ENCODE measurements at places on chromosomes 5 and 9. TPM values are rescaled to one million over a fixed set of nuclear protein-coding genes. Genes with fewer than 3 reads are reported as not detected.

GRCh38 chr5:113293068-113293974 lies 141.5 kb downstream of the TSSK1B start:
- peaks cover 14% of the 10 kb centered on the region for H3K4me1 ChIP-seq
- no peak for DNase-seq
- H3K4me3 ChIP-seq = peak overlapping the region; percentile 89
- H3K27ac ChIP-seq = peak overlapping the region; percentile 79
- peaks cover 19% of the 10 kb centered on the region for H3K27me3 ChIP-seq

GRCh38 chr5:146877178-146877681 lies 1.3 kb downstream of the PPP2R2B start:
- peaks cover 11% of the 10 kb centered on the region for H3K4me1 ChIP-seq
- peak overlapping the region; percentile 76 for H3K4me3 ChIP-seq
- no peaks in the 10 kb centered on the region for H3K36me3 ChIP-seq
- peaks cover 21% of the 10 kb centered on the region for H3K27me3 ChIP-seq

- no peak for DNase-seq
- H3K27ac ChIP-seq = peak overlapping the region; percentile 82
- H3K36me3 ChIP-seq = peaks cover 2% of the 10 kb centered on the region
- peaks cover 51% of the 10 kb centered on the region for H3K4me1 ChIP-seq
- no peaks in the 10 kb centered on the region for H3K27me3 ChIP-seq
These were observed 455.3 kb upstream of the PTGER4 start for GRCh38 chr5:40224421-40224820.

- H3K27me3 ChIP-seq = no peaks in the 10 kb centered on the region
- no peaks in the 10 kb centered on the region for H3K36me3 ChIP-seq
- no peak for DNase-seq
- no peak overlapping the region for H3K4me3 ChIP-seq
- no peak overlapping the region for H3K27ac ChIP-seq
These were observed 4.1 kb downstream of the PCSK5 start for GRCh38 chr9:75894566-75894965.

The PPP6C gene
- 44.8 TPM for total RNA-seq

- peaks cover 53% of the 10 kb centered on the region for H3K36me3 ChIP-seq
- H3K4me1 ChIP-seq = peaks cover 58% of the 10 kb centered on the region
- H3K4me3 ChIP-seq = no peak overlapping the region
- DNase-seq = no peak
These were observed 46.1 kb downstream of the DCP2 start for GRCh38 chr5:113022661-113023060.

DNA sequence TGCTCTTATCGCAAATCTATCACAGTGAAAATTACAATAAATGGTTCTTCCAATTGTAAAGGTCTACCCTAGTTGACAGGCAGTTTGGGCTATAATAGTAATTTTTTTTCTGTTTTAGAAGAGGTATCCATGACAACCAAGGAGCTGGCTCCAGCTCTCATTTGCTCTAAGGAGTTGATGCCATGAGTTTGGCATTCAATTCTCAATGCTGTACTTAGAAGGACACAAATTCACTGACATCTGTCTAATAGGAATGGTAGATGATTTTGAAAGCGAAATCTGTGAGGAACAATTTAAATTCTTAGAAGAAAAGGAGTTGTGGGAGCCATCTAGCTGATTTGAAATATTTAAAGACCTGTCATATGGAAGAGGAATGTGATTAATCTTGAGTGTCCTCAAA lies 203.6 kb upstream of the DAB2 start:
- H3K4me3 ChIP-seq = no peak overlapping the region
- DNase-seq = no peak
- H3K36me3 ChIP-seq = no peaks in the 10 kb centered on the region
- H3K4me1 ChIP-seq = no peaks in the 10 kb centered on the region
- H3K27ac ChIP-seq = no peak overlapping the region

DNA sequence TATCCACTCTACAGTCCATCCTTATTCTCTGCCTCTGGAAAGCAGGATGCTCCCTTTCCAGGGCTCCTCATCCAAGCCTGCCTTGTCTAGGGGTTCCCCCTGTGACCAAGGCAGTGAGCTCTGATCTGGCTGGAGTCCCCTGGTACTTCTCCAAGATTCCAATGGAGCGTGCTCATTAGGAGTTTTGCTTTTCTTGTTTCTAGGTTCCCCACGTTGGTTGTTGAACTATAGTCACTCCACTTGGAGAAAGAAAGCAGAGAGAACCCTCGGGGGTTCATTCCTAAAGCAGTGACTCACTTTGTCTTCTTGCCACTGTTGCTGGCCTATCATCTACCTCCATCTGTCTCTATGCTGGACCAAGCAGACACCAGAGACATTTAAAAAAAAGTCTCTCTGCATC lies 192.6 kb downstream of the TLE4 start:
- H3K36me3 ChIP-seq = no peaks in the 10 kb centered on the region
- no peaks in the 10 kb centered on the region for H3K27me3 ChIP-seq
- H3K4me1 ChIP-seq = peaks cover 4% of the 10 kb centered on the region
- no peak overlapping the region for H3K27ac ChIP-seq

DNA sequence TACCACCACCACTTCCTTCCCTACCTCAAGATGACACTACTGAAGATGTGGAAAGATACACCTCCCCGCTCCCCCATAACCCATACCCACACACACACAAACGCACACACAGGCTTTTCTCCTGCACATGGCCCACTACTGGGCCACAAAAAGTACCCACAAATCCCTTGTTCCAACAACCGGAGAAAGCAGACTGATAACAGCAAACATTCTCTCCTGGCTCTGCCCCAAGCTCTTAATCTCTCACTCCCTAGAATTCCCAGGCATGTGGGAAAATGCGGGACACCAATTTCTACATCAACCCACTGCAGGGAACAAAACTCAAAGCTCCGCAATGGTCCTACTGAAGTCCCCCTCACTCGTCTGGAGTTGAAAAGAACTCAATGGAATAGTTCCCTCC lies 611.0 kb upstream of the KLF4 start:
- no peaks in the 10 kb centered on the region for H3K36me3 ChIP-seq
- no peak for DNase-seq
- no peaks in the 10 kb centered on the region for H3K4me1 ChIP-seq
- no peak overlapping the region for H3K27ac ChIP-seq

GRCh38 chr9:115038178-115038577 lies 79.8 kb downstream of the TNC start:
- H3K27ac ChIP-seq = no peak overlapping the region
- no peaks in the 10 kb centered on the region for H3K36me3 ChIP-seq
- no peak overlapping the region for H3K4me3 ChIP-seq
- DNase-seq = no peak
- H3K4me1 ChIP-seq = peaks cover 46% of the 10 kb centered on the region
- H3K27me3 ChIP-seq = peaks cover 6% of the 10 kb centered on the region

The ACTL7B gene
- total RNA-seq = not detected

- no peaks in the 10 kb centered on the region for H3K36me3 ChIP-seq
- H3K4me1 ChIP-seq = peaks cover 19% of the 10 kb centered on the region
- no peak overlapping the region for H3K27ac ChIP-seq
- DNase-seq = no peak
These were observed 2.4 kb downstream of the CKMT2 start for GRCh38 chr5:81235287-81236072.

DNA sequence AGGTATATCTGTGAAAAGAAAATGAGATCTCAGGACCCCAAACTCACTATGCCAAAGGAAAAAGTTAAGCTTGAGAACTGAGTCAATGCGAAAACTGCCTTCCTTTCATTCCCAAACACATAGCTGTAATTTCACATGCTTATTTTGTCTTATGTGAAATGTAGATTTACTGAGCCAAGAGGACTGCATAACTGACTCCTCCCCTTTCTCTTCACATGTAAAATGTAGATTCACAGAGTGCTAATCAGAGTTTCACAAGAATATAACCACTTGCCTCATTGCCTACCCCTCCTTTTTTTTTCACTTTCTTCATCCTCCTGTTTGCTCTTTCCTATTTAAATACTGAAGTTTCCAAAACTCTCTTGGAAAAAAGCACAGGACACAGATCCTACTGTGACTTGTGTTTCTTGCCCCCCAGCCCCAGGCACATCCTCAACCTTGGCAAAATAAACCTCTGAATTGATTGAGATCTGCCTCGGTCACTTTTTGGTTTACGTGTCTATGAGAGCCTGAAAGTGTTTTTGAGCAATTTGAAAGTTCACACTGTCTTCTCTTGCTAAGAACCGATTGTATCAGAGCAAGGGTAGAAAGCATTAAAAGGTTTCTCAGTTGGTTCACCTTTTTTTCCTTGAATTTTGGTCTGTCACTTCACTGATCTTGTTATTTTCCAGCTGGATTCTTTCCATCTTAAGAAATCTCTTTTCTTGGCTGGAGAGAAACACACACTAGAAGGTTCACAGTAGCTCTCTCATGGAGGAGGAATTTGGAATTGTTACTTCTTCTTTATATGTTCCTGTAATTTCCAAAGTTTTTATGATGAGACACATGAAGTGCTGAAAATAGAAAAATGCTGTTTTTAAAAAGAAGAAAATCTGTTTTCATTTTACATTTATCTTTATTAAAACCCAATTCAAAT lies 44.8 kb upstream of the SNAPC3 start:
- peaks cover 4% of the 10 kb centered on the region for H3K27me3 ChIP-seq
- no peak for DNase-seq
- no peaks in the 10 kb centered on the region for H3K36me3 ChIP-seq
- no peaks in the 10 kb centered on the region for H3K4me1 ChIP-seq
- no peak overlapping the region for H3K4me3 ChIP-seq

- peak overlapping the region; percentile 97 for H3K4me3 ChIP-seq
- peak overlapping the region; percentile 98 for H3K27ac ChIP-seq
- H3K27me3 ChIP-seq = no peaks in the 10 kb centered on the region
- no peak for DNase-seq
- H3K36me3 ChIP-seq = peaks cover 18% of the 10 kb centered on the region
- peaks cover 33% of the 10 kb centered on the region for H3K4me1 ChIP-seq
These were observed 1.2 kb downstream of the ZBTB5 start for GRCh38 chr9:37464006-37464405.
